Metanephros (tissue), 2 donors: ENCODE measurements at places on chromosomes 6 and 20. TPM values are rescaled to one million over a fixed set of nuclear protein-coding genes. Genes with fewer than 3 reads are reported as not detected.

The TCP1 gene
- total RNA-seq: 253 TPM

The PAX1 gene
- 0.23 TPM for total RNA-seq

The EPPIN gene
- total RNA-seq: not detected

The GRIK2 gene
- 13.6 TPM for total RNA-seq

The ADGB gene
- total RNA-seq: 0.12 TPM

The DUSP15 gene
- total RNA-seq: 18.0 TPM

The DEFB124 gene
- not detected for total RNA-seq

The OOEP gene
- total RNA-seq: not detected

The SMPDL3A gene
- 13.5 TPM for total RNA-seq

The PDYN gene
- total RNA-seq: 0.12 TPM

The XKR7 gene
- 0.23 TPM for total RNA-seq

The NDUFAF4 gene
- 14.9 TPM for total RNA-seq

The HAO1 gene
- not detected for total RNA-seq

The AVP gene
- not detected for total RNA-seq

The ALDH8A1 gene
- total RNA-seq: 13.7 TPM

The TMC2 gene
- not detected for total RNA-seq

The EDN1 gene
- 7.4 TPM for total RNA-seq

The C6orf141 gene
- total RNA-seq: 0.99 TPM

The CCHCR1 gene
- total RNA-seq: 27.2 TPM

The LY86 gene
- total RNA-seq: 4.1 TPM

The HLA-DRB5 gene
- total RNA-seq: 1.8 TPM

The APOM gene
- total RNA-seq: 24.0 TPM

The TRIM26 gene
- total RNA-seq: 30.3 TPM

The CDSN gene
- total RNA-seq: not detected

The SLC22A2 gene
- total RNA-seq: 8.6 TPM

The SMOC2 gene
- 31.0 TPM for total RNA-seq

The JPH2 gene
- total RNA-seq: 22.8 TPM

The RAET1E gene
- total RNA-seq: not detected

The VIP gene
- 0.23 TPM for total RNA-seq

The TLDC2 gene
- total RNA-seq: 3.7 TPM

The PNPLA1 gene
- total RNA-seq: 1.1 TPM

The C6orf15 gene
- total RNA-seq: not detected

The IRF4 gene
- 2.2 TPM for total RNA-seq

The MEP1A gene
- total RNA-seq: not detected
